ENCODE measurements at places on chromosomes 1 and 21.

GRCh38 chr1:41610361-41610760 lies 125.9 kb upstream of the EDN2 start:
- DNase-seq, result peak; percentile 25

DNA sequence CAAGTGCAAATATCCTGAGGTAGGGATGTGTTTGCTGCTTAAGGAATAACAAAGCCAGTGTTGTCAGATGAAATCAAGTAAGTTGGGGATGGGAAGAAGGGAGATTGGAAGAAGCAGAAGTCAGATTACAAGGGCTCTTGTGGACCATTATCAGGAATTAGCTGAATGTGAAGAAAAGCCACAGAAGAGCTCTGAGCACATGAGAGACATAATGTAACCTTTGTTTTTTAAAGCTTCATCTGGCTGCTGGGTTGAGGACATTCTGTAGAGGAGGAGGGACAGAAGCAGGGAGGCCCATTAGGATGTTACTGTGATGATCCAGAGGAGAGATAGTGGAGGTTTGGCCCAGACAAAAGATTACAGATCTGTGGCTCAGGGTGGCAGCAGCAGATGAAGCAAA lies 111.7 kb downstream of the DUSP10 start:
- DNase-seq, result no peak

DNA sequence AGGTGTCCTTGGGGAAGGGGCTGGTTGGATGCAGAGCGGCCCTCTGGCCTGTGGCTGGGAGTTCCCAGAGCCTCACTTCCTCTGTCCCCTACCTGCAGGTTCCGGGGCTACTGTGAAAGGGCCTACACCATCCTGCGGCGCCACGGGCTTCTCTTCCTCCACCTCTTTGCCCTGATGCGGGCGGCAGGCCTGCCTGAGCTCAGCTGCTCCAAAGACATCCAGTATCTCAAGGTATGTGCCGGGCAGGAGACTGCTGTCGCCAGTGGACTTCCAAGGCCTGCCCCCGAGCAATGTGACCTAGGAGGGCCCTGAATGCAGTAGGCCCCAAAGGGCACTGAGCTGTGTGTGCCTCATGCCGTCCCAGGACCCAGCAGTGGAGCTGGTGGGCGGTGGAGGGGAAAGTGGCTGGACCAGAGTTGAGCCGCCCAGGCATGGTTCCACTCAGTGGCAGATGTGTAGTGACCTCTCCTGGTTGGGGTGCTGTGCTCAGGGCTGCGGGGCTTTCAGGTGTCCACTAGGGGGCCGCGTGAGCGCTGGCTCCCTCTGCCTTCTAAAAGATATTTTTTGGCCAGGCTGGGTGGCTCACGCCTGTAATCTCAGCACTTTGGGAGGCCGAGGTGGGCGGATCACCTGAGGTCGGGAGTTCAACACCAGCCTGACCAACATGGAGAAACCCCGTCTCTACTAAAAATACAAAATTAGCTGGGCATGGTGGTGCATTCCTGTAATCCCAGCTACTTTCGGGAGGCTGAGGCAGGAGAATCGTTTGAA lies 73.4 kb downstream of the PIK3CD start:
- DNase-seq, result peak; percentile 78

DNA sequence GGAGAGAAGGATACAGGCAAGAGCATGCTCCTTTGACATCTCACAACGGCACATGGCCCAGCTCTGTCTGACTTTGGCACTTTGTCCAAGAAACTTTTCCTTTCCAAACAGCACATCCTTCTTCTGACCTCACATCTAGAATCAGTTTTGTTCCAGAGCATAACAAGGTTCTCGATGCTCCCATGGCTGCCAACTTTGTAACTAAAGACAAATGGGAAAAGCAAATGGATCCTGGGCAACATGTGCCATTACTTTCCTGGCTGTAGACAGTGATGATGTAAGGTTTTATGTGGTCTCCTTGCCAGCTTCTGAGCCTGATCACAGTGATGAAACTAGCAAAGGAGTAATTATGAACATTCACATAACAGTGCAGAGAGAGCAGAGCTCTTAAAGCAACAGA lies 171.8 kb upstream of the C1orf87 start:
- DNase-seq, result no peak

GRCh38 chr1:2980073-2980791 lies 41.0 kb upstream of the ACTRT2 start:
- DNase-seq, result no peak

GRCh38 chr1:225772848-225773247 lies 4.8 kb upstream of the SRP9 start:
- DNase-seq, result no peak

- peak; percentile 65 for DNase-seq
Observed at GRCh38 chr1:150235294-150235851, 539 bp downstream of the ANP32E start.

Measured in ecto neural progenitor cell (in vitro differentiated cells).